ENCODE measurements at places on chromosomes 1 and 21.
A peak's percentile ranks its signal among the peaks of the same experiment; 100 is the strongest.

DNA sequence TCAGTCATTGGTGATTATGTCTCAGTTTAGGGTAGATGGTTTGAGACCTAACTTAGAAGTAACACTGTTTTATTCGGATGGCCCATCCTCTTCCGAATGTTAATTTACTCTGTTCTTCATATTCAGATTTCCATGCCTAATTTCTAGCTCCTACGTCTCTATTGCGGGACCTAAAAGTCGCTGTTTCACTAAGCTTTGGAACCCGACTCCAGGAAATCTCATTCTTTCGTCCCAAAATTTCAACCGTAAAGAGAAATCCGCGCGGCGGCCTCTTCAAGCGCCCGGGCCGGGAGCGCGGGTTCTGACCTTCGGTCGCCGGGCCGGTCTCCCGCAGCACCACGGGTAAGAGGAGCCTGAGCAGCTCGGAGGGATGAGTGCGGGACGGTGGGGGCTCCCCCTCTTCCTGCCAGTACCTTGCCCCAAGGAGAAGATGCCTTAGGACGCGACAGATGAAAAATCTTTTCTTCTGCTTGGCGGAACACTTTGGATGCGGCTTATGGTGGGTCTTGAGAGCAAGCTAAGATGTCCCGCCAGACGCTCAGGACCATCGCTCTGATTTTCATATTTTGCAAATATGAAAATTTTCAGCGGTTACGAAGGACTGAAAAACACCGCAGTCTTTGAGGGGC is 128.7 kb downstream of the PPIAL4G start:
- no peak for DNase-seq

- DNase-seq: no peak
Observed at GRCh38 chr1:14479865-14480264, 118.6 kb upstream of the KAZN start.

DNA sequence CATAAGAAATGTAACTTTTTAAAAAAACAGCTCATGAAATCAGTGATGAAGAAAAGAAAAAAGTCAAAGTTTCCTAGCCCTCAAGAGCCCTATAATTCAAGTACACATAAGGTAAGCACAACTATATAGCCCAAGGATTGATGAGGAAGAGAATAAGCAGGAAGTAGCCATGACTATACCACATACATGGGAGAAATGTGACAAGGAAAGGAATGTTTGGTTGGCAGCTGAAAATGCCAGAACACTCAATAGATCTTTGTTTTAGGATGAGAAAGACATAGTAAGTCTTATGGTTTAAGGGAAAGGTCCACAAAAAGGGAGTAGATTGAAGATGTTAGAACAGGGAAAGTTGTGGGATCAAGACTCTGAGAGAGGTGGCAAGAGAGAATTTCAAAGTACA is 5.7 kb downstream of the DOCK7 start:
- DNase-seq: no peak

DNA sequence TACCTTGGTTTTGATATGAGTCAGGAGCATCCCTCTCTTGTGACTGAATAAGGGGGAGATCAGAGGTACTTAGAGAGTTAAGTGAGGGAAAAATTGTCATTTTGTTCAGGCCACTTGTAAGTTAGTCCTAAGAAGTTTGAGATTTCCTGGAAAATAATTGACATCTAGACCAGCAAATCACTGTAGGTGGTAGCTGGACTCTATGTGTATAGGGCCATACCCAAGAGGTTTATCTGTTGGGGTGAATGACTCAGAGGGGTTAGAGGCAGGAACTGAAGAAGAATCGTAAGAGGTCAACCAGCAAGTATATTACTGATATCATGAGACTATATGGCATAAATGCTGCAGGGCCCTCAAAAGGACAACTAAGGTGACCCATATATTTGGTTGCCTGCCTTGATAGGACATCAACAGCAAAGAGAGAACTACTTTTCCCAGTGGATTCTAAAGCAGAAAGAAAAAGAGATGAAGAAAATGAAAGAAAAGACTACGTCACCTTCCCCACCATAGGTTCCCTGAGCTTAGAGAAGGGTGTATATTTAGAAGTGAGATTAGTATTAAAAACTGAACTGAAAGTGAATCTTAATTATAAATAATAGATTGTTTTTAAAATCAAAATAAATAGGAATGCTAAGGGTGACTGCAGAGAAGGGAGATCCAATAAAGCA is 8.0 kb upstream of the RNPC3 start:
- no peak for DNase-seq

DNA sequence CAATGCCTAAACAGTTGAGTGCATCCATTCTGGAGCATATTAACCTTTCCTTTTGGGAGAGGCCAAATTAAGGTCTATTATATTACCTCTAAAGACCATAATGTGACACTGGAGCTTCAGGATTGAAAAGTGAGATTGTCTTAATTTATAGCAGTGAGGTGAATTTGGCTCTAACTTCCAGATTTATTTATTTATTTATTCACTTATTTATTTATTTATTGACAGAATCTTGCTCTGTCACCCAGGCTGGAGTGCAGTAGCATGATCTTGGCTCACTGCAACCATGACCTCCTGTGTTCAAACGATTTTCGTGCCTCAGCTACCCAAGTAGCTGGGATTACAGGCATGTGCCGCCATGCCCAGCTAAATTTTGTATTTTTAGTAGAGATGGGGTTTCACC is 19.1 kb downstream of the ZCCHC17 start:
- no peak for DNase-seq

DNA sequence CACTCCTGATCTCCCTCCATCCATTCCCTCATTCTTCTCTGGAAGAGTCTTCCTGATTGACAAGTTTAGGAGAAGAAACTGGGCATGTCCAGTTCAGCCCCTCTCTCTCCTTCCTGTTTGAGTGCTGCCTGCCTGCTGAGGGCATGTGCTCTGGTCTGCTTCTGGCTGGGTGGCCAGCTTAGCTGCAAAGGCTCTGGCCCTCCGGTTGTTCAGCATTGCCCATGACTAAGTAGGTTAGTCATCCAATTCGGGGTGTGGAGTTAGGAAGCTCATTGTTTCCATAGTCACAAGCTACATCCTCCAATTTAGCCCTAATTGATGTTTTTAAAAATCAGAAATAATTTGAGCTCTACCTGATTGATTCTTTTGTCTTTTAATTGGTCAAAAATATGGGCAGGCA is 25.6 kb upstream of the PLA2G2E start:
- no peak for DNase-seq

- DNase-seq: peak; percentile 33
Observed at GRCh38 chr1:165717918-165718515, 19.7 kb upstream of the ALDH9A1 start.

- DNase-seq: no peak
Observed at GRCh38 chr21:46545363-46545762, 59.5 kb downstream of the S100B start.

- no peak for DNase-seq
Observed at GRCh38 chr1:228029281-228029680, 22.5 kb downstream of the WNT3A start.

DNA sequence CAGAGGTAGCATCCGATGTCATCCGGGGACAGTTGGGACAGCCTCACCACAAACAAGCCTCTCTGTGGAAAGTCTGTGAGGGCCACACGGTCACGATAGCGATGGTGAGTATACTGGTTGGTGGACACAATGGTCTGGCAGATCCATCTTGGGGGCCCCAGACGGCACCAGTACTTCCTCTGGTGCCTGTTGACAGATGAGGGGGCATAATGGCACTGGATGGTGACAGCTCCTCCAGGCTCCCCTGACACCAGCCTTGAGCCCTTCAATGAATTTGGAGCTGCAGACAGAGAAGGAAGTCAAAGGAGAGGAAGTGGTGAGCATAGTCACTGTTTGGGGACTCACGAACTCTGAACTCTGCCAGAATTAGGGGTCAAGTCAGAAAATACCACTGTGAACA is 8.0 kb downstream of the FCAMR start:
- DNase-seq: no peak

GRCh38 chr1:22658385-22659163 is 5.5 kb downstream of the C1QB start:
- DNase-seq: no peak

- DNase-seq: no peak
Observed at GRCh38 chr1:165162671-165163241, 193.8 kb downstream of the LMX1A start.

DNA sequence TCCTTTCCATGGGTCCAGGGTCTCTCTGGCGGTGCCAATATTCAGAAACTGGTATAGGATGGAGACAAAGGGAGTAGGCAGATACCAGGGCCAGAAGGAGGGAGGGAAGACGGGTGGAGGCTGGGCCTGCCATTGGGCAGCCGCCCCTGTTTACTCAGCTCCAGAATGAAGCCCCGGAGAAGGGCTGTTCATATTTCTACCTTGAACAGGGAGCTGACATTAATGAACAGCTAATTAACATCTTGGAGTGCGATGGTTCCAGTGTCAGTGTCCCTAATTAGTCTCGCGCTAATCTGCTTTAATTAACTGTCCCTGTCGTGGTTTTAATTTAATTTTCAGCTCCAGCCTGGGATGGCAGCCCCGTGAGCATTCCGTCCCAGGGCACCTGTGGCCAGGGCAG is 113.8 kb downstream of the EPHB2 start:
- no peak for DNase-seq

GRCh38 chr1:224828691-224829090 is 100.8 kb upstream of the DNAH14 start:
- DNase-seq: no peak
